Fibroblast of mammary gland (primary cell): ENCODE measurements at places on chromosomes 5 and 9.

GRCh38 chr5:154520861-154521453 lies 42.9 kb upstream of the HAND1 start:
- no peak for DNase-seq

DNA sequence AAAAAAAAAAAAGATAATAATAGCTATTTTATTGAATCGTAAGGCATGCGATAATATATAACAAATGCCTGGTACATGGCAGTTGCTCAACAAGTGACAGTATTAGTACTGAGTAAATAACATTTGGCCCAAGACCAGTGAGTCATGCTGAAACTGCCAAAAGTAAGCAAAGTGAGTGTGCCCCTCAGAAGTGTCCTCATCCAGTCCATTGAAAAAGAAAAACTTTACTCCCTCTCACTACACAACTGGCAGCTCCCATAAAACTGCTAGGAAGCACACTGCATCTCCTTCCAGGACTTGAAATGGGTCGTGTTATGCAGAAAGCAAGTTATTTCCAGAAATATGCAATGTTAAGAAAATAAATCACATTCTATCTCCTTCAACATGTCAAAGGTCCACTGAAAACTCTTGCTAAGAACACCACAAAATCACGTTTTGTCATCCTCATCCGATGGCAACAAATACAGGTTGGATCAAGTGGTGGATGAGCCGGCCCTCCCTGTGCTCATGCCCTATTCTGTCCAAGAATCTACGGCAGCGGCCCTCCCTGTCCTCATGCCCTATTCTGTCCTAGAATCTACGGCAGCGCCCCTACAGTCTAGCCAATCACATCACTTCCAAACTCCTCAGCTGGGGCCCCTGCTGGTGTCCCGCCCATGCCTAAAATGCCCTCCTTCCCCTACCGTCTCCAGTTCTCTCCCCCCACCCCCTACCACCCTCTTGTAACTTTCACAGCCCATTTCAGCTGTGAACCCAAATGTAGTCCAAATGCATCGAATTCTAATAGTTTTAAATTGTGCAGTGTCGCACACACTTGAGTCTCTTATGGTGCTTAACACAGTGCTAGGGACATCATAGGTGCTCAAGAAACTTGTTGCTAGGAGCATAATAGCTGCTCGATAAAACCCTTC lies 12.5 kb downstream of the PTCH1 start:
- DNase-seq = peak; percentile 86

DNA sequence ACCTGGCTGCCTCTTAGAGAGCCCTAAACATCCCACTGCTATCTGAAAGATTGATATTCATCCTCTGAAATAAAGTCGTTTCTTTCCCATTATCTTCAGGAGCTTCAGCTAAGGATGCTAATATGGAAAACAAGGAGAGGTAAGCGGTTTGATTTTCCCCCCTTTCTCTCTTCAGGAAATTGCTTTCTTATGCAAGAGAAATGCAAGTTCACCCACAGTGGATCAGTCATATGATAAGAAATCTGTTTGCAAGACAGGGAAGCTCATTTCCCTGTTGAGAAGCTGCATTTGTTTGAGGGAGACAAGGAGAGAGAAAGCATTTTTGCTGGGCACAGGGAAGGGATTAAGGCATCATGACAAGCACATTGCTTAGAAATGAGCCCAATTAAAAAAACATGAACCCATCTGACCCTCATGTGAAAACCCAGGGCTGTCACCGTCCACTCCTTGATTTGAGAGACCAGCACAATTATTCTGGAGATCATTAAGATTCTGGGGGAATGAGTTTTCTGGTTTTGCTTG lies 53.7 kb upstream of the BOD1 start:
- peak; percentile 30 for DNase-seq

GRCh38 chr9:123541411-123541810 lies 185.4 kb downstream of the CRB2 start:
- no peak for DNase-seq

GRCh38 chr5:1555011-1555807 lies 31.4 kb upstream of the LPCAT1 start:
- DNase-seq = no peak

GRCh38 chr5:107118184-107119019 lies 552.3 kb downstream of the EFNA5 start:
- no peak for DNase-seq
